ENCODE measurements at places on chromosomes 1 and 21.

DNA sequence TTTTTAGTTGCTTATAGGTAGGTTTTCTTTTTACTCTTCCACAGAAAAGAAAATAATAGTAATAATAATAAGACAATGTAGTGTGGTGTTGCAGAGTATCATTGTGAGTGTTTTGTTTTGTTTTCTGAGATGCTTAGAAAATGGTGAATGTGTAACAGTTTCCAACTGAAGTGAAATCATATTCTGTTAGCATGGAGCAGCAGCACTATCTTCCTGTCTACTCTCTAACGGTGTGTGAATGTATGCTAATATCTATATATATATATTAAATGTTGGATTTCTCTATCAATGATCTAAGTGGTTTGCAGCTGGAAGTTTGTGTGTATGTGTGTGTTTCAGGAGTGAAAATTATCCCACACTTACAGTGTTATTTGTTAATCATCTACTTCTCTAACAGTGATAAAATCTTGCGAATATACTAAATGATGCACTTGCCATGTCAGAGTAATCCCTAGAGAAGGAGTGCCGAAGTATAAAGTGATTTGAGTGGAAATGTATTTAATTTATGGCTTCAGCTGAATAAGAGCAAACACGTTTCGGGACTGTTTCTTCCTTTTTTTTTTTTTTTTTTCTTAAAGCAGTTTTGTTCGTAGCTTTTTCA, 377 bp downstream of the SAMD13 start:
- DNase-seq, result no peak

- no peak for DNase-seq
Observed at GRCh38 chr1:24341260-24341659, 22.1 kb downstream of the GRHL3 start.

DNA sequence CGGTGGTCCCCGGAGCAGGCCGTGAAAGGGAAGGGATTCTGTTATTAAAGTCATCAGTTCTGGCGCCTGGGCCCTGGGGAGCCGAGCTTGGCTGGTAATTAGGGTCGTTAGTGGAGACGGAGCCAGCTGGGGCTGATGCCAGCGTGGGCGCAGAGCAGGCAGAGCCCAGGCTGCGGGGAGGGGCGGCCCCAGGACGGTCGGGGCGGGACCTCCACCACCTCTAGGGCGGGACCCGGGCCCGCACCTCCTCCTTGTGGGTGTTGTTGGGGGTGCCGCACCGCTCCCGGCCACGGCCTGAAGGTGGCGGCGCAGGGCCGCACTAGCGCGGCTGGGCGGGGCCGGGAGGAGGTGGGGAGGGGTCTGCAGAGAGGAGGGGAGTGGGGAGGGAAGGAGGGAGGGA, 470.6 kb downstream of the PTPRU start:
- peak; percentile 87 for DNase-seq

DNA sequence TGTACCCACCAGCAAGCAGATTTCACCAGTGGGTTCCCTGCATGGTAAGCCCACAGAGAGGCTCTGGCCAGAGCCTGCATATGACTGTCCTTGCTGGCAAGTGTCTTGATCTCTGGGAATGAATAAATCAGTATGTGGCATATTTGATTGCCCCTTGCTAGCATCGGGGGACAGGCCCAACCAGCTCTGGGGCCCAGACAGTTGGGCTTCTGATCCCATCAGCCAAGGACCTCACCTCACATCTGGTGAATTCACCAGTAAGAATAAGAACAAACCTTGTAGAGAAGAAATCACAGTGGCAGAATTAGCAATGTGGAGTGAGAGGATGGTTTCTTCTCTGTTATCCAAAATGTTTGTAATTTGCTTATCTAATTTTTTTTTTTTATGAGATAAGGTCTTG, 15.9 kb downstream of the SLC1A7 start:
- no peak for DNase-seq

- DNase-seq, result no peak
Observed at GRCh38 chr1:234601301-234602017, 8.5 kb downstream of the IRF2BP2 start.

DNA sequence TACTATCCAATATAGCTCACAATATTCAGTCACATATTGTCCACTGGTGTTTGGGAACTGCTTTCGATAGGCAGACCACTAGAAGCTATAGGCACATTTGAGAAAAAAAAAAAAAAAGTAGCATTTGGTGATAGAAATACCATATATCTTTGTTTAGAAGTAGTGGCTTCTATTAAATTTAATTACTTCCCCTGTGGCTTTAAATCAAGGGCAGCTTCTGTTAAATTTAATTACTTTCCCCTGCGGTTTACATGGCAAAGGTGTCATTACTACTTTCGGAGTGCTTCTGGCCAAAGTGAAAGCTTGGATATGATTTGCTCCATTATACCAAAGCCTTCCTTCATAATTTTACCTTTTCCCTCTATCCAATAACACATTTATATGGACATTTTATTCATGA, 229.9 kb downstream of the TTLL7 start:
- DNase-seq, result no peak

GRCh38 chr21:33539616-33540015, 2.3 kb downstream of the GART start:
- DNase-seq, result no peak

DNA sequence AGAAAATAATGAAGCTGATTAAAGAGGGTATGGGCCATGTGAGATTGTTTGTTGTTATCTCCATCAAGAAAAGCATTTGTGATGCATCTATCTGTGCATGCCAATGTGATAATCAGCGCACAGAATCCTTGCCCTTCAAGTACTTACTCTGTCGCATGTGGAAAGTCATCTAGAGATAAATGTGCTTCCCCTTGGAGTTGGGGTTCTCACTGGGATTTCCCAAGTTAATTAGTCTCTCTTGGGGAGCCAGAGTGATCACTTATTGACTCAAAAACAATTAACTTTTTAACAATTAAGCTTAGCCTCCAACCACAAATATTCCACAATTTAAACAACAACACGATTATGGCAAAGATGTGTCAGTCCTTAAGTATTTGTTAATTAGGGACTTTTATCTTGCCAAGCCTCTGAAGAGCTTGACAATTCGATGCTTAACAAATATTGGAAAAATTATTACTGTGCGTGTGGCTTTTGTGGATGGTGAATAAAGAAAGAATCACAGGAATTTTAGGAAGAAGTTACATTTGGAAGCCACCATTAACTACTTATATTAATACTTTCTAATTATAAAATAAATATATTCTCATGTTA, 17.5 kb downstream of the RHOU start:
- no peak for DNase-seq

GRCh38 chr1:159091607-159092031, 15.1 kb upstream of the AIM2 start:
- DNase-seq, result no peak

- DNase-seq, result no peak
Observed at GRCh38 chr1:184350573-184350972, 36.3 kb upstream of the C1orf21 start.

GRCh38 chr1:153540394-153541361, at the start of gene S100A5:
Gene S100A5 (minus strand): TSS chr1:153540934. CDS start chr1:153540191, 743 bp downstream.
- peak; percentile 67 for DNase-seq

DNA sequence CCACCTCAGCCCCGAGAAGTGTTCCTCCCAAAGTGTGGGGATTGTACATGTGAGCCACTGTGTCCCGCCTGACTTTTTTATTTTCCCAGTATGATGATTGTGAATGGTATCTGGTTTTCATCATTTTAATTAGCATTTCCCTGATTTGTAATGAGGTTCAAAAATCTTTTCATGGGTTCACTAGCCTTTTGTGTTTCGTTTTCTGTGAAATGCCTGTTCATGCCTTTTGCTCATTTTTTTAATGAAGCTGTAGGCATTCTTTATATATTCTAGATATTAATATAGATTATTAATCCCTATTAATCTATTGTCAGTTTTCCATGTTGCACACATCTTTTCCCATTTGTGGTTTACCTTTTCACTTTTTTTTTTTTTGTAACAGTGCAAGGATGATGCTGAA, 20.5 kb downstream of the DAP3 start:
- DNase-seq, result no peak

GRCh38 chr1:29202584-29203340, 21.1 kb upstream of the SRSF4 start:
- peak; percentile 94 for DNase-seq

GRCh38 chr1:18716785-18717678, 86.4 kb downstream of the PAX7 start:
- no peak for DNase-seq

- DNase-seq, result no peak
Observed at GRCh38 chr1:33736496-33736895, 127.4 kb upstream of the HMGB4 start.

DNA sequence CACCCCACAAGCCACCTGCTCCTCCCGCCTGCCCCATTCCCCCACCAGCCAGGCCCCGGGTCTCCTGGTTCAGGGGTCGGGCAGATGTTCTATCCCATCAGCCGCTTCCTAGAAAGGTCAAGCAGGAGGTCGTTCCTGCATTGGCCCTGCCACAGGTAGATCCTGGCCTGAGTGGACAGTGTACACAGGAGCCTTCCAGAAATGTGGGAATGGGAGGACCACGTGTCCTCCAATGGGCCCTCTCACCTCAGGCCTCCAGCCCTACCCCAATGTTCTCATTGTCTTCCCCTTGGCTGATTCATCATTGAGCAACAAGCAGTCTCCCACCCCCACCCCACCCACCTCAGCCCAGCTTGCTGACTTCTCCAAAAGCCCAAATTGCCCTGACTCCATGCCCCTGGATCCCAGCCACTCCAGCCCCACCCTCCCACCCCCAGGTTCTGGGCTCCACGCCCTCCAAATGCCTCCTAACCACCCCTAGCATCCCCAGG, 2.1 kb downstream of the S100A16 start:
- no peak for DNase-seq

DNA sequence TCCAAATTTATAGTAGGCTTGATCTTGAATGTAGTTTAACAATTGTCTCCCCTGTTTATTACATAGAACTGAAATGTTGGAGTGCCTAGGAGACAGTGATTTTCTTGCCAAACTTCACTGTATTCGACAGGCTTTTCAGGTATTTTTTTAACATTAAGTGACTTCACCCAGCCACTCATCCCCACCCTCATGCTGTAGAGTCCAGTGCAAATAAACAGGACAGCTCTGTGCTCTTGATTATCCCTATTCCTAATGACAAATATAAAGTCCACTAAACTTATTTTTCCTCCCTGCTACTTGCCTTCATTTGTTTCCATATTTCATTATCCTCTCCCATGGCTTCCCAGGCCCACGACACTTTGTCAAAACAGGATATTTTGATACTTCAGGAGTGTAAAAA, 29.2 kb upstream of the NEXN start:
- no peak for DNase-seq

DNA sequence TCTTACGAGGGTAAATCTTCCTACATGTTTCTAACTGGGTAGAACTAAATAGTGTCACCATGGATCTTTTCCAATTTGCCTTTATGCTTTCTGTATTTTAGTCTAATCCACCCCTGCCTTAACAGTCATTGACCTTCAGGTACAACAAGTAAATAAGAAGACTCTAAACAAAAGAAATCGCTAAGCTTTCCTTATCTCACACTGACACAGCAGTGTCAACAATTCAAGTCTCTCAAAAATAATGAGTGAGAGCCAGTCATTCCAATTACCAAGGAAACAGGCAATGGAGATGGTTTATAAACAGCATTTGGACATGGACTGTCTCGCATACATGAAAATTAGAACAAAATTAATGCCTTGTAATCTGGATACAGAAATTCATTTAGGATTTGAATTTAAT, 365.8 kb downstream of the VAV3 start:
- DNase-seq, result no peak

- DNase-seq, result peak; percentile 82
Observed at GRCh38 chr1:47432071-47433036, 5.5 kb upstream of the FOXD2 start.

DNA sequence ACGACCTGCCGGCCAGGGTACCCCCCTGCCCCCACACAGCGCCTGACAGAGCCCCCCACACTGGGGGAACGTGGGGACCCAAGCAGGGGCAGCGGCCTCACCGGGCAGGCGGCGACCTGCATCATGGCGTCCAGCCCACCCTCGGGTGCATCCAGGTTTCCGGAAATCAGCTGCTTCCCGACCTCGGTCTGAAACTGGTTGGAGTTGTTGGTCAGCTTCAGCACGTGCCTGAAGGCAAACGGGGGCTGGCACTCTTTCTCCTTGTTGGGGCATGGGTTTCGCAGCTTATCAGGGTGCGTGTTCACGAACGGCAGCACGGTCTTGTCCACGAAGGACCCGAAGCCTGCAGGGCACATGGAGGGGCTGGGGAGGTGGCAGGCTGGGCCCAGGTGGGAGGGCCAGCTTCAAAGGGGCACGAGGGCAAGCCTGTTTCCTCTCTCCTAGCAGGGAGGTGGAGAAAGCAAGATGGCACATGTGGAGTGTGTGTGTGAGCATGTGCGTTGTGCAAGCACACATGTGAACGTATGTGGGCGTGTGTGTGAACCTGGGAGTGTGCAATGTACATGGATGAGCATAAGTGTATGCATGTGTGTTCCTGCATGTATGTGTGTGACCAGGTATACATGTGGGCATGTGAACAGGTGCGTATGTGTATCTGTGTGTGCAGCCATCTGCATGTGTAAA, 19.2 kb downstream of the ITGB2 start:
- DNase-seq, result no peak

- no peak for DNase-seq
Observed at GRCh38 chr1:171279678-171280077, 31.4 kb downstream of the FMO1 start.

GRCh38 chr1:28296401-28297261, 32.2 kb upstream of the MED18 start:
- DNase-seq, result peak; percentile 87

- DNase-seq, result peak; percentile 66
Observed at GRCh38 chr1:27643600-27644368, 8.8 kb upstream of the FGR start.

DNA sequence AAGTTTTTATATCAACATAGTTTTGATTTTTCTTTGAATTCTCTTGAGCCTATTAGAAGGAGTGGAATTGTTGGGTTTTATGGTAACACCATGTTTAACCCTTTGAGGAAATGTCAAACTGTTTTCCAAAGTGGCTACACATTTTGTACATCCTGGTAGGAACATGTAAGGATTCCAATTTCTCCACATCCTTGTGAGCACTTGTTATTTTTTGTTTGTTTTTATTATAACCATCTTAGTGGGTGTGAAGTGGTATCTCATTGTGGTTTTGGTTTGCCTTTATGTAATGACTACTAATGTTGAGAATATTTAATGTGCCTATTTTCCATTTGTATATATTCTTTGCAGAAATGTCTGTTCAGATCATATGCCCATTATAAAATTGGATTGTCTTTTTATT, 120.5 kb downstream of the FGGY start:
- DNase-seq, result no peak

GRCh38 chr1:150650193-150650592, 20.8 kb upstream of the ENSA start:
- no peak for DNase-seq

DNA sequence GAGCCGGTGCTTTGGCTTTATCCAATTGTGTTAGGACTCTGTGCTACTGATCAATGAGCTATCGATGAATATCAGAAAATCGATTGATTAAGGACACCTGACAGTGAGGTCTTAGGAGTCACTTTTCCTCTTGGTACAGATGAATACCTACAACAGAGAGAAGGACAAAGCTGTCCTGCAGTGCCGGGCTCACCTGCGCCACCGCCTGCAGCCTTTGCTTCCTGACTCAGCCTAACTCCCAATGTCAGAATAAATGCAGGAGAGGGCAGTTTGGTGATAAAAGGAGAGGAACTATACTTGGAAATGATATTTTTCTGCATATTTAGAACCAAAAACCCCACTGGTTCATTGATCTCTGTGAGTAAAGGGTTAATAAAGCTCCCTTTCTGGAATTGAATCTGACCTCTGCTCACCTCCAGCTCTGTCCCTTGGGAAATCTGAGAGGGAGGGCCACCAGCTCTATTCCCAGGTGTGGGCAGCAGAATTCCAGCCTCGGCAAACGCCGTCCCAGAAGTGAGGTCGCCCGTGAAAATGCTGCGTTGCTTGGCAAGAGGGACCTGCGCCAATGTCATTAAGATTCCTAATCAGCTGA, 39.3 kb downstream of the POFUT2 start:
- no peak for DNase-seq

All from WERI-Rb-1 (cell line).